Esophagus squamous epithelium (tissue), 5 donors: ENCODE measurements at places on chromosomes 1 and 21.

GRCh38 chr1:200890818-200891773, 3.6 kb upstream of the INAVA start:
- DNase-seq: no peak

DNA sequence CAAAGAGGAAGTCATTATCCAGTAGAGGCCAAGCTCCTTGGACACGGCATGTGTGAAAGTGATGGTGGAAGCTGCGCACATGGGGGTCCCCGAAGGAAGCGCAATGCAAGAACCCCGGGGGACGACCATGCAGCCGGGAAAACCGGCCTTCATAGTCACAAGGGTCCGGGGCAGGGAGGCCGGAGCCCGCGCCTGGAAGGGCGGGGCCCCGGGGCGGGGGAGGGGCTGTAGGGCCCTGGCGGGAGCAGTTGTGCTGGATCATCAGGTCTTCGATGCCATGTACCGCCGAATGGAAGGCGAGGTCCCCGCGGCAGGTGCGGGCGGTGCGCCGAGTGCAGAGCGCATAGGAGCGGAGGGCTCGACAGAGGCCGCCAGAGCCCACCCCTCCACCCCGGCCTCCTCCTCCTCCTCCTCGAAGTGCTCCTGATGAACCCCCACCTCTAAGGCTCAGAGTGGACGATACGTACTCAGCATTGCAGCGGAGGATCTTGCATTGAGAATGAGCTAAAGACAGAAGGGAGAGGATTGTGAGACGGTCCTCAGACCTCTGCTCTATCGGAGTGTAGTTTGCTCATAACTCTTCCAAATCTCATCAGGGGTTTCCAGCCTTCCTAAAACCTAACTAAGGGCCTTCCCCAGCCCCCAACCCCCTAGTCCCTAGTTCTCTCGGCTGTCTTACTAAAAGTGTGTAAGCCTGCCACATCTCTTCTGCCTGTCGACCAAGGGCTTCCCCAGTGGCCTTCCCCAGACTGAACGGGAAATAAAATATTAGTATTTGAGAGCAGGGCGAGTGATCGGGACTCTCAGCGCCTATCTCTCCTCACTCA, 2.1 kb downstream of the HJV start:
- no peak for DNase-seq

- DNase-seq: no peak
These were observed 43.5 kb downstream of the MAST2 start for GRCh38 chr1:45846931-45847330.

GRCh38 chr1:79042117-79042516, 35.6 kb upstream of the ADGRL4 start:
- no peak for DNase-seq

- no peak for DNase-seq
These were observed 18.4 kb downstream of the ELAVL4 start for GRCh38 chr1:50126927-50127715.

GRCh38 chr1:208004851-208005250, 93.9 kb upstream of the CD34 start:
- DNase-seq: no peak

- DNase-seq: no peak
These were observed 730 bp upstream of the PHF13 start for GRCh38 chr1:6612641-6613360.

GRCh38 chr1:110012100-110012780, 22.2 kb upstream of the STRIP1 start:
- DNase-seq: no peak

DNA sequence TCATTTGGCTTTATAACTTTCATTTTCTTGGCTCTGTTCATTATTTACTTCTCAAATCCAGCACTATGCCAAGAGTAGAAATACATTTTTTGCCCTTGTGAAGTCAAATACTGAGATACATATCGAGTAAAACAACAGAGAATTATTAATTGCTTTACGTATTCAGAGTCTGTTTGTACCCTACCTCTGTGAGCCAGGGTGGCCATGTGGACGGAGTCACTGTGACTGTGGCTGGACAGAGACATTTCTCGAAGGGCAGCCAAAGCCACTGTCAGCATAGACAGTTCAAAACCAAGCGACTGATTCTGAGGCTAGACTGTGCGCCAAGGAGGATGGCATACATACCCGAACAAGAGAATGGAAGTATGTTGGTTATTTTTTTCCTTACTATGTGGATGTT, 391.0 kb upstream of the PROX1 start:
- no peak for DNase-seq

- no peak for DNase-seq
These were observed 635 bp upstream of the SYNJ1 start for GRCh38 chr21:32728456-32728839.

GRCh38 chr1:153535242-153536011, at the start of gene S100A6:
S100A6 (minus strand) TSS chr1:153535991; CDS start chr1:153535339, 652 bp downstream.
- DNase-seq: no peak

DNA sequence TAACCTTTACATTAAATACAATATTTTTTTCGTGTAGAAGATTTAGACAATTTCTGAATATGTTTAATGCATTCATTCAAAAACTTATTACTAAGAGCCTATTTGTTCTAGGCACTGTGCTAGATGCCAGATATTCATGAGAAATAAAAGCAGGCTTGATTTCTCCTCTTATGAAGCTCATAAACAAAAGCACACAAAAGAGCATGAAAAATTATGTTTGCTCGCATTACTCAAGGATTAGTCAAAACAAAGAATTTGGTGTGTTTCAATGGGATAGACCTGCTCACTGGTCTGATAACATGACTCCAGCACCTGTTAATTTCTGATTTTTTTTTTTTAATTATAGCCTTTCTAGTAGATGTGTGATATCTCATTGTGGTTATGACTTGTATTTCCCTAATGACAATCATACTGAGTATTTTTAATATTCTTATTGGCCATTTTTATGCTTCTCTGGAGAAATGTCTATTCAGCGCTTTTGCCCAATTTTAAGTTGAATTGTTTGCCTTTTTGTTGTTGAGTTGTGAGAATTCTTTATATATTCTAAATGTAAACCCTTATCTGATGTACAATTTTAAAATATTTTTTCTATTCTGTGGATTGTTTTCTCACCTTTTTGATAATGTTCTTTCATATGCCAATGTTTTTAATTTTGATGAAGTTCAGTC, 382.3 kb upstream of the ADGRL4 start:
- DNase-seq: no peak

DNA sequence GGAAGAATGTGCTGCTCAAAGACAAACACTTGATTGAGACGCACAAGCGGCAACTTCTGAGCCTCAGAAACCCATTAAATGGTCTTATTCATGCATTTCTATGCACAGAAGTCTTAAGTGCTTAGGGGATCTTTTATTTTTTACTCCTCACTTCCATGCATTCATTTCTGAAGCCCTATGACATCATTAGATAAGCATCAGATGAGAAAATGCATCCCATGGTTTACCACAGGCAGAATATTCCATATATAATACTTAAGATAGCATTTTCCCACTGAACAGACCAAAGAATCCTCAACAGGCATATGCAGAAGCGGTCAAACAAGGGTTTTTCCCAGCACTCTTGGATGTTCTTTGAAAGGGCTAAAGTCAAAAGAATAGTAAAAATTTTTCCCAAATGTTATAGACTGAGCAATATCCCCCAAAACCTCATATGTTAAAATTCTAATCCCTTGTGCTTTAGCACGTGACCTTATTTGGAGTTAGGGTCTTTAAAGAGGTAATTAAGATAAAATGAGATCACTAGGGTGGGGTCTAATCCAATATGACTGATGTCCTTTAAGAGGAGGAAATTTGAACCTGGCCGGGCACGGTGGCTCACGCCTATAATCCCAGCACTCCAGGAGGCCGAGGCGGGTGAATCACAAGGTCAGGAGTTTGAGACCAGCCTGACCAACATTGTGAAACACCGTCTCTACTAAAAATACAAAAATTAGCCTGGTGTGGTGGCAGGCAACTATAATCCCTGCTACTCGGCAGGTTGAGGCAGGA, 22.6 kb upstream of the FAM89A start:
- no peak for DNase-seq

- DNase-seq: no peak
These were observed 222.0 kb downstream of the SDCCAG8 start for GRCh38 chr1:243477731-243478290.

- DNase-seq: no peak
These were observed 25.8 kb upstream of the PIGC start for GRCh38 chr1:172469717-172470116.

DNA sequence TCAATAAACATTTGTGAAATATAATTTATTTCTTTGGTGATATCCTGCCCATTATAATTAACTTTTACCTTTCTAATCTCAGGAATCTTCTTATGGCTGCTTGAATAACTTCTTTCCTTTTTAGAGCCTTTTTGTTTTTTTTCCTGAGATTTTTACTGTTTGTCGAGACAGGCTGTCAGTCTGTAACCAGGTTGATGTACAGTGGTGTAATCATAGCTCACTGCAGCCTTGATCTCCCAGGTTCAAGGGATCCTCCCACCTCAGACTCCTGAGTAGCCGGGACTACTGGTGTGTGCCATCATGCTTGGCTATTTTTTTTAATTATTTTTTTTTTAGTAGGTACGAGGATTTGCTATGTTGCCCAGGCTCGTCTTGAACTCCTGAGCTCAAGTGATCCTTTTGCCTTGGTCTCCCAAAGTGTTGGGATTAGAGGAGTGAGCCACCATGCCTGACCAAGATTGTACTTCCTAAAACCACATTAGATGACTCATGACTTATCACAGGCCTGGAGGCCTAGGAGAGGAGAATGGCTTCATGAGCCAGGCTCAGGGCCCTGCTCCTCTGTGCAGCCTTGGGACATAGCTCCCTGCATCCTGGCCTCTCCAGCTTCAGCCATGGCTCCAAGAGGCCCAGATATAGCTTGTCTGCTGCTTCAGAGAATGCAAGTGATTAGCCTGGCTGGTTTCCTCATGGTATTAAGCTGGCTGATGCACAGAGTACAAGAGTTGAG, 48.6 kb downstream of the CTH start:
- DNase-seq: no peak
